Progenitor cell of endocrine pancreas (in vitro differentiated cells): ENCODE measurements at places on chromosomes 6 and 20.
A peak's percentile ranks its signal among the peaks of the same experiment; 100 is the strongest.

- DNase-seq = no peak
Observed at GRCh38 chr6:5214570-5215052, 46.1 kb downstream of the LYRM4 start.

DNA sequence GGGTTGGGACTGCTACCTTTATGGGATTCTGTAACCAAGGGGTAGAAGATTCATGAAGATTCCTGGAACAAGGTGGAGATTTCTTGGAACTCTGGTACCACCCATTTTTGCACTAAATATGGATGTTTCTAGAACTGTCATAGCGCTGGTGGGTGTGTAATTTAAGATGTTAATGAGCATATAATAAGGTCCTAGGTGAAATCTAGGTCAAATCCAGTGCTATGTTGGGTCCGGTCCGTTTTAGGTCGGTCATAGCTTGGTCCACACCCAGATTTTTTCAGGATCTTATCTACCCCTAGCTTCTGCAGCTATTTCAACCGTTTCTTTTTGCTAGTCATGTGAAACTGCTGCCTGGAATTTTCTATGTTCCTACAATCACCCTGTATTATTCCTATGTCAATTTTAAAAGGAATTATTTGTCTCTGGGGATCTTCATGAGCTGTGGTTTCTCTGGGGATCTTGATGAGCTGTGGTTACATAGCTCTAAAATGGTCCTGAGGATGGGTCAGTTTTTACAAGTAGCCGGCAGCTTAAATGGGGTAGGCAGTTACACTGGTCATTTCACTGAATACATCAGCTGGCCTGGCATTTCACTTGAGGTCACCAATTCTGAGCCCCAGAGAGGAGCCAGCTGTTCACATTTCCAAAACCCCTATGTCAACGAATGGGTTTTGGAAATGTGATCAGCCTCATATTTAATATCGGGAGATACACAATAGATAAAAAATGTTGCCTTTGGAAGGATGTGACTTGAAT lies 652.3 kb upstream of the FLRT3 start:
- DNase-seq = no peak

DNA sequence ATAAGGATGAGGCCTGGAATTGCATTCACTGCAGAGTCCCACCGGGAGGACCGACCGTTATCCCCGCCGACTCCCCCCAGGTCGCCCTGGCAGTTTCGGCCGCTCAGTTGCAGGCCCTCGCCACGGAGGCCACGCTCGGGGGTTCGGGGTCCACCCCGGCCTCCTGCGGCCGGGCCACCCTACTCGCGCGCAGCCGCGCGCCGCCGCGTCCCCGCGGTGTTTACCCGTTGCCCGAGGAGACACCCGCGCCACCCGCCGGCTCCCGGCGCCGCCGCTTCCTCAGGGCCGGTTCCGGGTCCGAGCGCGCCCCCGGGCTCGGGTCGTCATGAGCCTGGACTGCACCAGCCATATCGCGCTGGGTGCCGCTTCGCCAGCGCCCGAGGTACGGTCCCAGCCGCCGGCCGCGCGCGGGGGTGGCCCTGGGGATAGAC lies at the start of gene CCDC170:
Gene CCDC170, plus strand, starts transcription at position 214 of the 431 bp plus-strand sequence. Its CDS starts 112 bp downstream, at position 326.
- peak; percentile 30 for DNase-seq

GRCh38 chr6:149452037-149452939 lies 32.5 kb downstream of the ZC3H12D start:
- DNase-seq = no peak

GRCh38 chr6:78117966-78118365 lies 465.1 kb downstream of the MEI4 start:
- DNase-seq = no peak

DNA sequence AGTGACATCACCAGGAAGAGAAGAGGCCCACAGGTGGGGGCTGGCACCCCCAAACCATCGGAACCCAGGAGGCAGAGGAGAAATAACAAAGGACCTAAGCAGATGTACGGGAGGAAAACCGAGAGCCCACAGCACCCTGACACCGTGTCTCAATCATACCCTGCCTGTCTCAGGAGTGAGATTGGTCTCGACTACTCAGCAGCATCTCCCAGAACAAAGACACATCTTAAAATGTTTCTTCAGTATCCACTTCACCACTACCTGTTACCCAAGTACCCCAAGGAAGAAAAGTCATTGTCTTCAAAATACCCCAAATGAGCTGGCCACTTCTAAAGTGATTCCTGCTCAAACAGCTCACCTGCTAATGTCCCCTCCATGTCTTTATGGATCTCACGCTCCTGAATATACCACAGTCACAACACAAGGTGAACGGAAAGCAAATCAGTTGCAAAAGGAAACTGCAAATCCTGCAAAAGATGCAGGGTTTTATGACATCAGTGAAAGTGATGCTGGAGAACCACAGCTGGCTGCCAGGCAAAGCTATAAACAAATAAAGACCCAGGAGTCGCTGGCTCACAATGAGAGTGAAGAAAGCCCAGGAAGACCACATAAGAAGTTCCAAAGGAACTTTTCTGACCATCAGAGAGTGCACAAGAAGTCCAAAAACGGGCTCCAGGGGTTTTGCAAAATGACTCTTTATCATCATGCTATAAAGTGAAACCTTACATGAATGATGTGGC lies 44.1 kb downstream of the PREX1 start:
- no peak for DNase-seq

- no peak for DNase-seq
Observed at GRCh38 chr20:44803383-44803941, 6.9 kb downstream of the RIMS4 start.

DNA sequence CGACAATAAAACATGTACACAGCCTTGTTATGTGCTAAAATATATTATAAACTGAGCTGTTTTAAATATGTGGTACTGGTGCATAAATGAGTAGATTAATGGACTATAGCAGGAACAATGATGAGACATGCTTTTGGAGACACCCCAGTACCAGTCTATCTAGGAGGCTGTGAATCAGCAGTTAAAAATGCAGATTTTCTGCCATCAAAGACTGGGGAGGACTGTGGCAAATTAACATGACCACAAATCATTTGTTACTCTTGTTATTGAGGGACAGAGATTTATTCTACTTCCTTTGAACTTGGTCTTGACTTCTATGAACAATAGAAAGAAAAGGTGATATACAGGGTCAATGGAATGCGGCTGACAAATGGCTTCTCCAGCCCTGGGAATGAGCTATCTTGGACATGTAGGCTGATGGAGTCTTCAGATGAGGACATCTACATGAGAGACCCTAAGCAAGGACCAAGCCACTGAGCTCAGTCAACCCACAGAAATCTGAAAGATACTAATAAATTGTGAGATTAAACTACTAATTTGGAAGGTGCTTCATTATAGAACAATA lies 551.7 kb upstream of the GJE1 start:
- no peak for DNase-seq

GRCh38 chr20:14266246-14266645 lies 71.2 kb downstream of the FLRT3 start:
- DNase-seq = no peak

DNA sequence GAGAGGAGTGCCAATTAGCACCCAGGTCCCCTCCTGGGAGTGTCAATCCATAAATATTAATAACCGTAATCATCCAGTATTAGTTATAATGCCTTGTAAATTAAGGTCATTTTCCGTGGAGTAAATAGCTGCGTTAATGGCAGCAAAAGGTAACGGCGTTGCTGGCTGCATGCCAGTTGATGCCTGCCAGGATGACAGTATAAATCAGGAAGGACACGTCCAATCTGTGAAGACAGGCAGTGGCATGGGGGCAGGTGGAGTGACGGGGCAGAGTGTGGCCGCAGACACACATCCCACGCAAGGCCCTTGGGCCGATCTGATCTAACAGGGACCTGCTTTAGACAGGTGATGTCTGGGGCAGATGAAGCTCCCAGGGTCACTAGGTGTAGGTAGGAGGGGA lies 49.1 kb downstream of the KCNB1 start:
- no peak for DNase-seq

GRCh38 chr6:32318501-32318900 lies 53.2 kb downstream of the TSBP1 start:
- no peak for DNase-seq

DNA sequence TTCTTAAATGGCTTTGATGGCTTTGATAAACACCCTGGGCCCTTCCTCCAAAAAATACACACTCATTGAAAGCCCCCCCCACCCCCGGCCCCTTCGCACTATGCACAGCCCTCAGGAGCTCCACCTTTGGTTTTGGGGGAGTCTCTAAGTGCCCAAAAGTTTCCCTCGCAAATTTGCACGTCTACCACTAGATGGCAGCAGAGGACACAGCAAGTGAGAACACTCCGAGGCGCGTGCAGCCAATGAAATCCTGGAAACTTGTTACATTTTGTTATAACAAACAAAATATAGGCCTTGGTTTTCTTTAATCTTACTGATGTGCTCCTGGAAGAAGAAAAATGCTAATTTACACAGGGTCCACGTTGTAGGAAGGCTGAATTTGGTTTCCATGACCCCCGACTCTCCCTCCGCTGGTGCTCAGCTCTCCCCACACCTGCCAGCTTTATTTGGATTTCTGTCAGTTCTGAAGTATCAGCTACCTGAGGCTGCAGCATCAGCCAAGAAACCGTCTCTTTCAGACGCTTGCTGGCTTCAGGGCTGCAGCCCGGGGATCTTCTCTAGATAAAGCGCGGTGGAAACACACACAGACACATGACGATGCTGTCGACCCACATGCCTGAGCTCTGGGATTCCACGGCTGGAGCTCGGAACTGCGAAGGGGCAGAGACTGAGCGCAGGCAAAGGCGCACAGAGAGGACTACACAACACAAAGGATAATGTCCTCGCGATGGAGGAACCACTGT lies 148.3 kb upstream of the RPS6KA2 start:
- DNase-seq = peak; percentile 39

DNA sequence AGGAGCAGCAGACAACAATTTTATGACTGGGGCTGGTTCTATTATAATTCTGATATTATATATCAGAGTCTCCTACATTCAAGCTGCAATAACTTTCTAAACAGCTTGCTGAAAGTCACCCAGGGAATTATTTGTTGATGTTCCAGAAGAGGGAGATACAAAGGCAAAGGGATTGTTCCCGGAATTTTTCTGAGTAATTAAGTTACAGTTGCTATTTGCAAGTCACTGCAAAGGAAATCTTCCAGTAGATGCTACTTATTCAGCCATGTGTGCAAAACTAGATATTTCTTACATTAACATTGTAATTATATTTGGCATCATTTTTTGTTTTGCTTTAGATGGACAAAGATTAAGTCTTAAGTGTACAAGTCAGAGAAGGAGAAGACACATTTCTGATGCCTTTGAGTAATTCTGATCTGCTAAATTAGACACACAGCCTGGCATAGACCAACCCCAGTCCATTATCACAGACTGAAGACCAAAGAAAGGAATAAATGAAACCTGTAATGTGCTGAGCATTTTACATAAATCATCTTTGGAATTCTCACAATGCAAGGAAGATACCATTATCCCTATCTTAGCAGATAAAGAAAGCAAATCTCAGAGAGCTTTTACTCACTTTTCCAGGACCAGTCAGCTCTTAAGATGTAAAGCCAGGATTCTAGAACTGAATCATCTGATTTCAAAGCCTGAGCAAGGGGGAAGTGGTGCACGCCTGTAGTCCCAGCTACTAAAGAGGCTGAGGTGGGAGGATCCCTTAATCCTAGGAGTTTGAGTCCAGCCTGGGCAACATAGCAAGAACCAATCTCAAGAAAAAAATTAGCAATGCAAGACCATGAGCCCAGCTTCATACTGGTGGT lies 62.6 kb upstream of the AKAP12 start:
- no peak for DNase-seq

GRCh38 chr6:48389146-48390043 lies 278.4 kb upstream of the PTCHD4 start:
- no peak for DNase-seq
